Common myeloid progenitor, CD34-positive (primary cell): ENCODE measurements at places on chromosomes 1 and 21.

DNA sequence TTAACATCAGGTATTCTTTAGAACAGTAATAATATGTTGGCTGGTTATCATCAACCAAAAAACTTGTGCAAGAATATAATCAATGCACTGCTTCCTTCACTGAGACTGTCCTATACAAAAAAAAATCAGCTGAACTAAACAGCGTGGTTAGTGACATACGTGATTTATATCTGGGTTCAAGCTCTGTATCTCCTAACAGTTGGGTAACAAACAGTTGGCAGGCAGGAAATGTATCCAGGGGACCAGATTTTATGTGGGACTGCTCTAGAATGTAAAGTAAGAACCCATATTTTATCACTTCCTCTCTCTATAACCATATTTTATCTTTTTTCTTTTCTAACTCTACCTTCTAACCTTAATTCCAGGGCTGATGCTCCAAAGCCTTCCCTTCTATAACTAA, 8.0 kb downstream of the ACBD6 start:
- DNase-seq, result peak; percentile 38

- no peak for DNase-seq
These were observed 68.9 kb upstream of the ACTL8 start for GRCh38 chr1:17686258-17686657.

DNA sequence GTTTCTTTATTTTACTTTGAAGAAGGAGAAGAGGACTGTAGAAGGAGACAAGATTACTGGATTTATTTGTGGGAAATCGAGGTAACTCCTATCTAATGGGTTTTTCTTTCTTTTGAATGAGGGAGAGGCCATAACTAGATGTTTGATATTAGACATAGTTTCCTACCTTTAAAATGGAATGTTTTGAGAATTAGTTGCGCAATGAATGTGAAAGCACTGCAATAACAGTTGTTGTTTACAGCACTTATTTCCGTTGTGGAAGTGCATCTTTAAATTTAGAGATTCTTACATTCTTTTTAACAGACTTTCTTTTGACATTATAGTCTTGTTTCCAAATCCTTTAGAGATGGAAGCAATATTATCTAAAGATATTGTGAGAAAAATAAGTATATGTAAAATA, 229.0 kb downstream of the SRGAP2C start:
- no peak for DNase-seq

DNA sequence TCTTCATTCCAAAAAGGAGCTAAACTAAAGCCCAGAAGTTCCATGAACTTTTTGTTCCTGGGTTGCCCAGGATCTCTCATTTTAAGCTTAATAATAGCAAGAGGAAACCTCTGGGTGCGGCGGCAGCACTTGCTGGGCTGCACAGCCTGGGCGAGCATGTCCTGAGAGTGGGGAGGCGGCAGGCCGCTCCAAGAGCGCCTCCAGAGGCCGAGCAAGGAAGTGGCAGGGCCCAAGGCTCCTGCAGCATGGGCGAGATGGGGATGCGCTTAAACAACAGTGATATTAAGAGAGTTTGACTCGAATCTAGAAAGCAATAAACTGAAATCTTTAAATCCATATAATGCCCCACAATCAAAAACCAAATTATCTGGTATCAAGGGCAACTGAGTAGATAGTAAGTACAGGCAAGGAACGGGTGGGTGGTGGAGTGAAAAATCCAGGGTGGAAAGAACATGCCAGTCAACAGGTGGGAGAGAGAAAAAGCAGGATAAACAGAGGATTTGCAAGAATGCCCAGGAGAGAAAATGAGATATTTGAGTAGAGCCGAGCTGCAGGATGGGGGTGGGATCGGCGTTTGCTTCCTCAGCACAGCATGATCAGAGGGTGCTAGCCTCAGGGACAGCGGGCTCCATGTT, 14.1 kb upstream of the TNR start:
- DNase-seq, result peak; percentile 23

DNA sequence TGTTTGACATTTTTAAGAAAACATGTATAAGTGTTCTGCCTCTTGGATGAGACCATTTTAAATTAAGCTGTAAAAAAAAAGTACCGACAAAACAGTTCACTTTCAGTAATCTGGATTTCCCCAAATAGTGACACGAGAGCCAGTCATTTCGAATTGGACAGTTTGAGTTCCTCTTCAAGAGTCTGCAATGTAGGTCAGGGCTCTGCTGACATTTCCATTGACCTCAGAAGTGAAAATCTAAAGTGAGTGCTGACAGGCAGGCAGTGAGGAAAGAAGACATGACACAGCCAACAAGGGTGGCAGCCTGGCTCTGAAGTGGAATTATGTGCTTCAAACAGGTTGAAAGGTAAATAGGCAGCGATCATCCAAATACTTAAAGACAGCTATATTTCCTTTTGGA, at the start of gene IL23R:
Gene IL23R, plus strand, starts transcription at position 259 of the 400 bp plus-strand sequence. CDS start 1,667 bp downstream, outside the sequence.
- no peak for DNase-seq

GRCh38 chr1:15730936-15731335, 5.1 kb upstream of the SLC25A34 start:
- no peak for DNase-seq

- no peak for DNase-seq
These were observed 115.4 kb downstream of the BCAR3 start for GRCh38 chr1:93566227-93566626.

- DNase-seq, result no peak
These were observed 172.7 kb downstream of the PATJ start for GRCh38 chr1:61914823-61915482.

GRCh38 chr1:233281711-233282581, 13.6 kb downstream of the PCNX2 start:
- peak; percentile 45 for DNase-seq

DNA sequence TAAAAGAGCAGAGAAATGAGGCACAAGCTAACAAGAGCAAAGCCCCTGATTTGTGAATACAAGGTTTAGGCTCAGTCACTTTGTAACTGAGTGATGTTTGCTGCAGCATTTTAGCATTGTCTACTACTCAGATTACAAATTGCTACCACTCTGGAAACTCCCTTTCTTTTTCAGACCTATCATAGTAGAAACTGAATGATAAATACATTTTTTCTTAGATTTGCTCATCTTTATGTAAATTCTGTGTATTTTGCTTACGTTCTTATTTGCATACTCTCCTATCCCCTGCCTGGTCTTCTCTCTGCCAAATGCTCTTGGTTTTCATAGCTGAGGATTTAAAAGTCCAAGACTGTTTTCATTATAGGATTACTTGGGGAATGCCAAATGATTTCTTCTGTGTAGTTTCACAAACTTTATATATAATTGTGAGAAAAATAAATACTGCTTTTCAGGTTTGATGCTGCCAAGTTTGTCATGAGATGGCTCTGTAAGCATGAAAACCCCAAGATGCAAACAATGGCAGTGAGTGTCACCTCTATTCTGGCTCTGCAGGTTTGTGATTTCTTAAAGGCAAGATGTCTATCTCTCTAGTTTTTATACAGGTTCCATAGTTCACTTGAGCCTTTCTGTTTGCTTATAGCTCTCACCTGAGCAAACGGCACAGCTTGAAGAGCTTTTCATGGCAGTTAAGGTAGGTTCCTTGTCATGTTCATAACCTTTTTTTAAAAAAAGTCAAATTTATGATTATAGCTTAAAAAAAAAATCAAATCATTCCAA, 24.7 kb downstream of the ZYG11A start:
- no peak for DNase-seq

GRCh38 chr1:180754453-180754852, 122.6 kb downstream of the XPR1 start:
- DNase-seq, result no peak

DNA sequence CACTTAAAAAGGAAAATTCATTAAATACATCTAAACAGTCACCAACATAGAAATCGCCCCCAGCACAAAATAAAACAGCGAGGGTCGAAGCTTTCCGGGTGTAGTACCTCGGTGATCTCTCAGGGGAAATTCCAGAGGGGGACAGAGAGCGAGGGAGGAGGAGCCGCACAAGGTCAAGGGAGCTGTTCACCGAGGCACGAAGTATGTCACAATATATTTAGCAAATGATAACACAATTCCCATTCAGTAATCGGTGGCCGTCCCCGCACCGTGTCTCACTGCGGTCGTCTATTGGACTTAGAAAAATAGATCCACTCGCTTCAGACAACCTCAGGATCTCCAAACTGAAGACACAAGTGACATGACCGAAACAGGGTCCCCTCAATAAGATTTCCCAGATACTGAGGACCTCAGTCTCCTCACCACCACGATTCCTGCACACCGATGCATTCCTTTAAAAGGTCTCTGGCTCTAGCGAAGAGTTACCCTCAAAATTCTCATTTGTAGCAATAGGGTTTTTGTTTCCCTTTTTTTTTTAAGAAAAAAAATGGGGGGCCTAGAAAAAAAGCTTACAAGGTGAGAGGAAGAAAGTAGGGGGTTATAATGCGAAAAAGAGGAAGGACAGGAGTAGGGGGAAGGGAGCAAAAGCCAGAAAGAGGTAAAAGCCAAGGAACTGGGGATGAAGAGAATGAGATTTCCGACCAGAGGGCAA, 1.1 kb downstream of the LPGAT1 start:
- DNase-seq, result peak; percentile 81

- no peak for DNase-seq
These were observed 8.9 kb upstream of the APP start for GRCh38 chr21:26179501-26179900.

- DNase-seq, result no peak
These were observed 168.4 kb downstream of the RERE start for GRCh38 chr1:8649027-8649426.

DNA sequence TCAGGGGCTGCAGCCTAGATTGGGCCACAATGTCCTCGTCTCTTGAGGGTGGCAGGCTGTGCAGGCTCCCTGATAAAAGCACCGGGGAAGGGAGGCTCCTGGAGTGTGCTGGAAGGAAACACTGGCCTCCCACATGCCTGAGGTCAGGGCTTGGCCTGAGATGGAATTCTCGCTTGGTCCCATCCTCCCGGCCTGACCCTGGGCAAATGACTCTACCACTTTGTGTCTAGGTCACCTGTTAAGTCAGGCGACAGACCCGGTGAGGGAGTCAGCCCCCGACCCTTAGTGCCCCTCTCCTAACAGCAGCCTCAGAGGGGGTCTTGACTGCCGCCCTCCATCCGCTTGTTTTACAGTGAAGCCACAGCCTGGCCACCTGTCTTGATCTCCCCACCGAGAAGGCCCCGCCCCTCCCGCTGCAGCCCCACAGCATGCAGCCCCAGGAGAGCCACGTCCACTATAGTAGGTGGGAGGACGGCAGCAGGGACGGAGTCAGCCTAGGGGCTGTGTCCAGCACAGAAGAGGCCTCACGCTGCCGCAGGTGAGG, 2.5 kb downstream of the SMIM1 start:
- DNase-seq, result no peak

DNA sequence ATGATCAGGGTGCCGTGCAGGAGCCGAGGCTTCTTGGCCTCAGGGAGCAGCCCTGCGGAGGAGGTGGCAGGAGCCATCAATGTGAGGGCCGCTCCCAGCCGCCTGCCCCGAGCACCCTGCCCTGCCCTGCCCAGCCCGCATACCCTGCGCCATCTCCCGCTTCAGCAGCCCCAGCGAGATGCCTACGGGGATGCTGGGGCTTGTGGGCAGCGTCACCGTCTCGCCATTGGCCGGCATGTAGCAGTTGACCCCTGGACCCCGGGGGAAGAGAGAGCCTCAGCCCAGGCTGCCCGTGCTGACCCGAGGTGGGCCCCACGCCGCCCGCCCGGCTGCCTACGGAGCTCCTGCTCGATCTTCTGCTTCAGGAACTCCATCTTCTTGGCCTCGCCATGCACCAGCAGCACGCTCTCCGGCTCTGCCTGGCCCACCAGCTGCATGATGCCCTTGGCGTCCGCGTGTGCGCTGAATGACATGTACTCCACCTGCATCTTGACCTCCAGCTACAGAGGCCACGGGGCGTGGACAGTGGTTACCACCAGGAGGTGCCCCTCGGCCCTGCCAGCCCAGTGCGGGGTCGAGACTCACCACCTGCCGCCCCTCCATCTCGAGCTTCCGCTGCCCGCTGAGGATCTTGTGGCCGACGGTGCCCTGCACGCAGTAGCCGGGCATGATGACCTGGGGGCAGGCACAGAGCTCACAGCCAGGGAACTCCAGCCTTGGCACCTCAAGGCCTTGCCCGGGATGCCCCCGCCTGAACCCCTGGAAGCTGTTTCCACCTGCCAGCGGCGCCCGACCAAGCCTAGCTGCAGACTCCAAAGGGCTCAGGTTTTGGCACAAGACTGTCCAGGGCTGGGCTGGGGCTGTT, 4.3 kb downstream of the PUSL1 start:
- DNase-seq, result no peak

GRCh38 chr1:221837896-221838295, 96.0 kb upstream of the DUSP10 start:
- DNase-seq, result peak; percentile 88

DNA sequence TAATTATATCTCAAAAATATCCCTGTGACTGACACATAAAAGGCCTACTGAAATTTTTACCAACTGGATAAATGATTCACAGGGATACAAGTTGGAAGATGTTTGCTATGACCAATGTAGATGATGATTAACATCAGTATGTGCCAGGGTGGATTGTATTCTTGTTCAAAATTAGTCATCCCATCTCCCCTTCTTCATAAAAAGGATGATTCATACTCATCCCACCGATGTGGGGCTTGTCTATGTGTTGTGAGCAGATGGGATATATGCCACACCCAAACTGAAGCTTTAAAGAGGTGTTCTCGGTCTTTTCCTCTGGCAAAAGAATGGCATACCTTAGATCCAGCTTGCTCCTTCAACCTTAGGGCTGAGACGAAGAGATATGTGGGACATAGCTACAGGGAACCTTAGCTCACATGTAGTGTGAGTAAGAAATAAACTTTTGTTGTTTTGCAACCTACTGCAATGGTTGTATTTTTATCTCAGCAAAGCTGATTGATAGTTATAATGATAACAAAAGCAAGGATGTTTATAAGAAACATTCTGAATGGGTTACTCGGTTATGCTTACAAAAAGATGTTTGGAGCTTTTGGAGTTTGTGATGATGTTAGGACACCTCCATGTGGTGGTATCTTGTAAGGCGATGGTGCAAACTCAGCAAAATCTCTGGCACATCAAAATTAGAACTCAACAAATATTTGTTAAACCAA, 29.4 kb downstream of the SPATA17 start:
- peak; percentile 9 for DNase-seq

GRCh38 chr1:154407198-154408091, 2.3 kb downstream of the IL6R start:
- no peak for DNase-seq

DNA sequence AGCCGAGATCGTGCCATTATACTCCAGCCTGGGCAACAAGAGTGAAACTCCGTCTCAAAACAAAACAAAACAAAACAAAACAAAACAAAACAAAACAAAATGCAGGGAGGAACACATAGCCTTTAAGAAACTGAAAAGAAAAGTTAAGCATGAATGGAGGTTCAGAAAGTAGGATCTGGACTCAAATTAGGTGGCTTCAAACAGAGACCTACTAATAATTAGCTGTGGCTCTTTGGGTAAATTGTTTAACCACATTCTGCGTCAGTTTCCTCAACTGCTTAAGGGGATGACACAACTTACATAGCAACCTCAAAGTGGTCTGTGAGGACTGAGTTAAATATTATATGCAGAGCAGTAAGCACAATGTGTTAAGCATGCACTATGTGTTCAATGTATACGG, 458.2 kb downstream of the ADGRL2 start:
- no peak for DNase-seq

- peak; percentile 77 for DNase-seq
These were observed 28.5 kb upstream of the EPS8L3 start for GRCh38 chr1:109792056-109792831.

GRCh38 chr1:145980457-145980994, 15.9 kb downstream of the TXNIP start:
- no peak for DNase-seq

GRCh38 chr1:198449261-198449660, 91.2 kb downstream of the ATP6V1G3 start:
- no peak for DNase-seq

GRCh38 chr1:230510496-230510895, 84.4 kb upstream of the PGBD5 start:
- DNase-seq, result no peak
